ENCODE measurements at places on chromosomes 2 and 18.

GRCh38 chr2:9693196-9693491 is 62.3 kb upstream of the YWHAQ start:
- no peak for DNase-seq

GRCh38 chr2:238158509-238159070 is at the start of gene ERFE:
TSS of gene ERFE (plus strand) at chr2:238158970. CDS start at chr2:238159008, 38 bp downstream.
- DNase-seq: no peak

GRCh38 chr2:158578703-158579330 is 122.1 kb downstream of the PKP4 start:
- DNase-seq: no peak

DNA sequence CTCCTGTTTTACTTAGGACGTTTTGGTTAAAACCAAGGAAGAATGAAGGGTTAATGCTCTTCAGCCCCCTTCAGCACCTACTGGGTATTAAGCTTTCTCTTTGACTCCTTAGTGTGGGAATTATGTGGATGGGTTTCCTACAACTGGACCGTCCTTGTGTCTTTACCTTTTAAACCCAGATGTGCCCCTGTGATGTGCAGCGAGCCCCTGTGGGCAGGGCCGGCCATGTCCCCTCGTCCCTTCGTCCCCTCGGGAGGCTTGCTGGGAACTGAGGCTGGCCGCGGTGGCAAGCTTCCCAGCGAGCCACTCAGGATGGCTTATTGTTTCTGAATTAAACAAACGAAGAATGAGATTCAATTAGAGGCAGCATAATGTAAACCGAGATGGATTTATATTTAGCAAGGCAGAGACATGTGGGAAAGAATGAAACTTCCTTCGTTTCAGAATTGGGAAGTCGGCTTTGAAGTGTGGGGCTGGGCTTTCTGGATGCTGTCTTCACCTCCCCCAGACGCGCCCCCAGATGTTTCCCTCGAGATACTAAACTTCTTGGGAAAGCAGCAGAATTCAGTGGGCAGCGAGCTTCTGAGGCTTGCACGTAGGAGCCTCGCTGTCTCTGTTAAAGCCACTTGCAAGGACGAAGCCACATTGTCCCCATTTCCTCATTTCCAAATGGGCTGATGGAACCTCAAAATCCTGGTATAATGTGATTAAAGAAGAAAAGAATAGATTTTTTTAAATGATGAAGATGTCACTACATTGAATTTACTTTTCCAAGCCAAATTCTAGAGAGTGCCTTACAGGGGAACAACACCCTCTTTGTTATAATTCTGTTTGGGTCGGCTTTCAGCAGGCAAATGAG is 146.0 kb downstream of the VAPA start:
- no peak for DNase-seq

- no peak for DNase-seq
These were observed 163.3 kb downstream of the SLC39A10 start for GRCh38 chr2:195820373-195820772.

GRCh38 chr2:14631406-14632040 is 994 bp upstream of the LRATD1 start:
- DNase-seq: no peak

DNA sequence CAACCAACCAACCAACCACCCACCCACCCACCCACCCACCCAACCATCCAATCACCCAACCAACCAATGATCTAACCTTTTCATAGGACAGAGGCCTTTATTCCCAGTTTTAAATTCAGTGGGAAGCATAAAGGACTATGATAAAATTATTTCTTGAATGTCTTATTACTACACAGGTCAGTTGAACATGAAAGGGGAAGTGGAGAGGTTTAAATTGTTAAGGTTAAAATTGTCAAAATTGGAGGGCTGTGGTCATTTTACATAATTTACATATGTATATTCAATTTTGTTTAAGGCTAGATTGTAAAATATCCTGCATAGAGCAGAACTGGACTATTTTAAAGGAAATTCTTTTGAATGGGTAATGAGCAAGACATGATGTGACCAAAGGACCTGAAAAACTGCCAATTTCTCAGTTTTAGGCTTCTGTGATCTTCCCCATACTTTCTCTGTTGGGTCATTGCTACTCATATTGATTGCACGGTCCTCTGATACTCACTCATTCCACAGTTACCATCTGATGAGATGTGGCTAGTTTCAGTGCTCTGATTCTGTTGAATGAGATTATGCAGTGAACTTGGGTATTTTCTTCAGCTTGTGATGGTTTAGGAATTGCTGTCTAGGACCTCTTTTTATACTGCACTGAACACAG is 127.4 kb downstream of the PLCL1 start:
- no peak for DNase-seq

GRCh38 chr2:75565472-75566462 is 5.0 kb upstream of the EVA1A start:
- DNase-seq: no peak

Data from activated gamma-delta T cell treated with anti-CD3 and anti-CD28 coated beads, Interleukin-2, amount 50 U/mL, for 16 hours (primary cell).